ENCODE measurements at places on chromosomes 1 and 21. TPM values are rescaled to one million over a fixed set of nuclear protein-coding genes. Genes with fewer than 3 reads are reported as not detected.

DNA sequence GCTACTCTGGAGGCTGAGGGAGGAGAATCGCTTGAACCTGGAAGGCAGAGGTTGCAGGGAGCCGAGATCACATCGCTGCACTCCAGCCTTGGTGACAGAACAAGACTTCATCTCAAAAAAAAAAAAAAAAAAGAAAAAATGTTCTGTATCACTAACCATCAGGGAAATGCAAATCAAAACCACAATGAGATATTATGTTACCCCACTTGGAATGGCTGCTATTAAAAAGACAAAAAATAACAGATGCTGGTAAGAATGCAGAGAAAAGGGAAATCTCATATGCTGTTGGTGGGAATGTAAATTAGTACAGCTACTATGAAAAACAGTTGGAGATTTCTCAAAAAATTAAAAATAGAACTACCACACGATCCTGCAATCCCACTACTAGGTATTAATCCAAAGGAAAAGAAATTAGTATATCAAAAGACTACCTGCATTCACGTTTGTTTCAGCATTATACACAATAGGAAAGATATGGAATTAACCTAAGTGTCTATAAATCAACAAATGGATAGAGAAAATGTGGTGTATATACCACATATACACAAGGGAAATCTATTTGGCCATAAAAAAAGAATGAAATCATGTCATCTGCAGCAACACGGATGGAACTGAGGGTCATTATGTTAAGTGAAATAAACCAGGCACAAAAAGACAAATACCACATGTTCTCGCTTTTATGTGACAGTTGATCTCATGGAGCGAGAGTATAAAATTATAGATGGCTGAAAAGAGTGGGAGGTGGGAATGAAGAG, 62.6 kb downstream of the ABL2 start:
- H3K27ac ChIP-seq, result no peak overlapping the region
- no peaks in the 10 kb centered on the region for H3K36me3 ChIP-seq
- no peak overlapping the region for H3K4me3 ChIP-seq

GRCh38 chr1:162376691-162377090, at the start of gene SPATA46:
Gene SPATA46, minus strand, starts transcription at chr1:162376854. Its CDS starts 64 bp downstream, at chr1:162376790.
- no peak for DNase-seq
- no peak within 1 kb of the TSS for H3K4me3 ChIP-seq
- H3K36me3 ChIP-seq, result no peaks in the 10 kb centered on the region
- H3K27ac ChIP-seq, result no peak within 1 kb of the TSS
- no peaks in the 10 kb centered on the region for H3K27me3 ChIP-seq

GRCh38 chr1:202131956-202132821, 9.5 kb downstream of the GPR37L1 start:
- peaks cover 22% of the 10 kb centered on the region for H3K4me1 ChIP-seq
- H3K27me3 ChIP-seq, result no peaks in the 10 kb centered on the region
- peaks cover 16% of the 10 kb centered on the region for H3K36me3 ChIP-seq
- no peak overlapping the region for H3K4me3 ChIP-seq
- no peak for DNase-seq

PLA2G2A gene
- total RNA-seq, result not detected

GJB3 gene
- total RNA-seq, result not detected

ATAD3C gene
- 1.3 TPM for total RNA-seq

OR2L13 gene
- total RNA-seq, result not detected

KCNK2 gene
- not detected for total RNA-seq

SERPINC1 gene
- 2,309 TPM for total RNA-seq

All from liver (tissue), 10 donors.